Activated naive CD4-positive, alpha-beta T cell (primary cell): ENCODE measurements at places on chromosomes 5 and 9.

DNA sequence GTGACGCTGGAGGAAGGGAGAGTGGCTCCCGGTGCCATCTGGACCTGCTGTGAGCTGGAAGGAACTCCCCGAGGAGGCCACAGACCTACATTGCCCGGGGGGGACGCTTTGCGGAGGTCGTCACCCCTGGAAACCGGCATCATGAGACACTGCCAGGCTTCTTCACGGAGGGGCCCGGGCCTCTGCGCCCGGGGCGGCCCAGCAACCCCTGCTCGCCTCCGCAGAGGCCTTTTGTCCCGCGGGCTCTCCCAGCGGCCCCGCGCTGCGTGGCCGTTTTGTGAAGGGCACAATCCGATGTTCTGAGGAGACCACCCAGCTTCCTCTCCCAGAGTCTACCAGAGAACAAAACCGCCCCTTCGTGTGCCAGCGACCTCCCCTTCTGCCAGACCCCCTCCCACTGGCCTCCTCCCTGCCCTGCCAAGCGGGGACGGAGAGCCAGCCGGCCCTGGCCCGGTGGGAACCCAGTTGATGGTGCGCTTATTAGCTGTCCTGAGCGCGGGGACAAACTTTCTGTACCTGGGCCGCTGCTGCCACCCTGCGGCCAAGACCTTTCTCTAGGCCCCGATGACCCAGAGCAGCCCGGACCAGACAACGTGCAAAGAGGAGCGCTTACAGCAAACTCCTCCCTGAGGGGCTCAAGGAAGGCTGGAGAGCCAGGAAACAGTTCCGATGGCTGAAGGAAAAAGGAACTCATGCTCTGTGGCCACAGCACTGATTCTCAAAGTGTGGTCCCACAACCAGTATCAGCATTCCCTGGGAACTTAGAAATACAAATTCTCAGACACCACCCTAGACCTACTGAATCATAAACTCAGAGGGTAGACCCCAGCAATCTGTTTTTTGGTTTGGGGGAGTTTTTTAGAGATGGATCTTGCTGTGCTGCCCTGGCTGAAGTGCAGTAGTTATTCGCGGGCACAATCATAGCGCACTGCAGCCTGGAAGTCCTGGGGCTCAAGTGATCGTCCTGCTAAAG, 86.7 kb downstream of the SLC1A3 start:
- no peak for DNase-seq

DNA sequence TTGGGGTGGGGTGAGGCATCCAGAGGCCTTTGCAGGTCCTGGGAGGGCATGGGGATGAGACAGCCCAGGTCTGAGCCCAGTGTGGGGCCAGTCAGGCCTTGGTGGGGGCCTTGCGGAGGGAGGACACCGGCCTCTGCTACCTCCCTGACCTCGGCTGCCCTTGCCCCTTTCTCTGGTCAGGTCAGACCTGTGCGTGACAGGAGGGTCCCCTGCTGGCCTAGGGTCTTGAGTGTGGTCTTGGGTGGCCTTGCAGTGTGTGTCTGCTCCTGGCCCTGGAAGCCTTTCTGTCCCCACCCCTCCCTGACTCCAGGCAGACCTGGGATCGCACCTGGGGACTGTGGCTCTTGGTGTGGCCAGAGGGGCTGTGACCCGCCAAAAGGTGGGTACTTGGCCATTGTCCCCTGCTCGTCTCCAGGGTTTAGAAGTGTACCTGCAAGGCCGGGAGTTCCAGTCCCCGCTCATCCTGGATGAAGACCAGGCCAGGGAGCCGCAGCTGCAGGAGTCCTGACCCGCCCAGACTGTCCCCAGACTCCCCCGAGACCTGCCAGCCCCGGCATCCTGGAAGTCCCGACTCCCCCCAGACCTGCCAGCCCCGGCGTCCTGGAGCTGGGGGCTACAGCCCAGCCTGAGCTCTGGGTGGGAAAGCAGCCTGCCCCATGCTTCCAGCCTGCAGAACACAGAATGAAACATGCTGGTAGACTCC, 4.4 kb upstream of the MAN1B1 start:
- no peak for DNase-seq

DNA sequence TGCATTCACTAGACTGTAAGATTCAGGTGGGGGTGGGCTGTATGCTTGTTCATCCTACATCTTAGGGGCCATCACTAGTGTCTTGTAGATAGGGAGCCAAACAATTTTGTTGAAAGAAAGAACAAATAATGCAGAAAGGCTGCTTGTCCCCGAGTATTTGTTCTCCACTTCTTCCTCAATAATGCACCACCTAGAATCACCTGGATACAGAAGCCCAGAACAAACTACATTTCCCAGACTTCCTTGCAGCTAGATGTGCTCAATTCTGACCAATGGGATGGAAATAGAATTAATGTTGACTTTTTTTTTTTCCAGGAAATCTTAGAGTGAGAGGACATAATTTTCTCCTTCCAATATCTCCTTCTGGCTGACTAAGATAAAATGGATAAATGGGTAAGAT, 38.9 kb upstream of the TNFSF8 start:
- DNase-seq, result no peak

GRCh38 chr5:121628783-121629182, 222.9 kb upstream of the FTMT start:
- DNase-seq, result no peak

GRCh38 chr5:116631147-116631546, 56.5 kb upstream of the SEMA6A start:
- DNase-seq, result no peak

GRCh38 chr5:55732585-55732984, 5.3 kb upstream of the DDX4 start:
- DNase-seq, result no peak

DNA sequence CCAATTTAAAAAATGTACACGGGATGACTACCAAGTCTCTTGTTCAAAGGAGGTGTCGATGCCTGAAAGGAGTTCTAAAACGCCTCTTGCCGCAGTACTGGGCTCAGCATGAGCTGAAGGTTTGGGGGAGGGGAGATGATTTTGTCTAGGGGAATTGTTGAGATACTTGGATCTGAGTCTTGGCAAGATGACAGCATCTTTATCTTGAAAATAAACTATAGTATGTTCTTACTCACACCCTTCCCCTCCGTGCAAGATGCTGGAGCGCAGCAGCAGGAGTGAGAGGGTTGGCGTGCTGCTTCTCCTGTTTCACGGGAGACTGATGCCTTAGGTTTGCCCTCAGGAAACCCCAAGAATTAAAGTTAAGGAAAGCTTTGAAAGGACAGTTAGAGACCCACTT, 47.3 kb downstream of the FAM78A start:
- DNase-seq, result no peak

- no peak for DNase-seq
These were observed 3.4 kb upstream of the CDK7 start for GRCh38 chr5:69231281-69231680.

DNA sequence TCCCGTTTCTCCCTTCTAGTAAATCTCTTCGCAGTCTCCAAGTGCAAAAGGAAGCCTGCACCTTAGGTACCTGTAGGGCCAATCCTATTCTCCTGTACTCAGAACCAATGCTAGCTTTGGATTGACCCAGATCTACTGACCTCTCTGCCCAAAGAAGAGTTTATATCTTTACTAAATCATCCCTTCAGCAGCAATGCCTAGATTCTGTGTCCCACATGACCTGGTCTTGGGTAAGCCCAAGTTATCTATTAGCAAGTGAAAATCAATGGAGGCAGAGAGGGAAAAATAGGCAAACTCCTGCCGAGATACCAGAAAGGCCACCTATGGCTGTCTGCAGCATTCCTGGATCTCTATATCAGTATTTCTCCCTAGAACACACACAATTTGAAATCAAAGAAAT, 60.0 kb downstream of the SUSD1 start:
- DNase-seq, result no peak

- no peak for DNase-seq
These were observed 50.4 kb downstream of the NXNL2 start for GRCh38 chr9:88585426-88585825.

DNA sequence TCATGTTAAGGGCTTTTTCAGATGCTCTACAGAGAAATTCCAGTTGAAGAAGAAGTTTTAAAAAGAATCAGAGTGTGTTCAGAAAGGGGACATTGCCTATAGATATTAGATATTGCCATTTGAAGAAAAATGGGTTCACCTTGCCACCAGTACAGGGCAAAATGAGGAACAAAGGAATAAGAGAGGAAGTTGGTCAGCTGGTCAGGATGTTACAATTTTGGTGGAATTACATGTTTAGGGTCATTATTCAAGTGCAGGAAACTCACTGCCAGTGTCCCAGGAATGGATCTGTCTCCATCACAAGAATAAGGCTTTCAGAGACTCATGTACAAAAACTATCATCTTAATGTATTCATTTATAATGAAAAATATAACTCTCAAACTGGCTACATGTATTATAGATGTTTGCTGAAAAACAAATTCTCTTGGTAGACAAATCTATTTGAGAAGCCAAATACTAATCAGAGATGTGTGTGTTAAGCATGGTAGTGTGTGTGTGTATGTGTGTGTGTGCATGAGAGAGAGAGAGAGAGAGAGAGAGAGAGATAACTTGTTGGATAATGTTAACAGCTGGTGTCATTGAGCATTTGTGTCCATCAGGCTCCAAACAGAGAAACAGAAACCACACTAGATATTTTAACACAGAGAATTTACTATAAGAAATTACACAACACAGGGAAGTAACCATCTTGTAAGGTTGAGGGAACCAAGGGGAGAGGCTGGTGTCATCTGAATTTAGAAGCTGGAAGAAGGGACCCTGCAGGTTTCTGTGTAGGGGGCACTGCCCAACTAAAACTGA, 5.0 kb upstream of the C1QTNF3 start:
- DNase-seq, result no peak

DNA sequence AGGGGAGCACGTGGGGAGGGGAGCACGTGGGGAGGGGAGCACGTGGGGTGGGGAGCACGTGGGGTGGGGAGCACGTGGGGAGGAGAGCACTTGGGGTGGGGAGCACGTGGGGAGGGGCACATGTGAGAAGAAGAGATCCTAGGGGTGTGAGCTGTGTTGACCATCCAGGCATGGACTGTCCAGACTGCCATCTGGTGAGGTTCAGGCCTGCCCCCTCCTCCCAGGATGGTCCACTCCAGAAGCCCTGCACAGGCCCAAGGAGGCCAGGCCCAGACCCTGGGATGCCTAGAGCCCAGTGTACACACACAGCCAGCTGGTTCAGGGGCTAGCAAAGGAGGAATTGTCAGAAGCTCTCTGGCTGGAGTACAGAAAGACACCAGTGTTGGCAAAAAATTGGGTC, 2.3 kb downstream of the SNAPC4 start:
- no peak for DNase-seq

- no peak for DNase-seq
These were observed 139.5 kb downstream of the BARX1 start for GRCh38 chr9:93815677-93816076.

- DNase-seq, result no peak
These were observed 112.2 kb downstream of the C9orf152 start for GRCh38 chr9:110095776-110096175.

GRCh38 chr5:141343242-141343952, at the start of gene PCDHGA3:
TSS of gene PCDHGA3 (plus strand) at chr5:141343829. CDS start at chr5:141344034, 205 bp downstream.
- DNase-seq, result no peak

DNA sequence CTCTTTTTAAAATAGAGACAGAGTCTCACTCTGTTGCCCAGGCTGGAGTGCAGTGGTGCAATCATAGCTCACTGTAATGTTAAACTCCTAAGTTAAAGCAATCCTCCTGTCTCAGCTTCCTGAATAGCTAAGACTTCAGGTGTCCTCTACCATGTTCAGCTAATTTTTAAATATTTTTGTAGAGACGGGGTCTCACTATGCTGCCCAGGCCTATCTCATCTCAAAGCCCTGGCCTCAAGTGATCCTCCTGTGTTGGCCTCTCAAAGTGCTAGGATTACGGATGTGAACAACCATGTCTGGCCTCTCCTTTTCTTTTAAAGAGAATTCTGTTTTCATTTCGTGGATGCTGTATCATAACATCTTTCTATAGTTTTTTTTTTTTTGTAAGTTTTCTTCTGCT, 11.7 kb downstream of the STX17 start:
- DNase-seq, result no peak

DNA sequence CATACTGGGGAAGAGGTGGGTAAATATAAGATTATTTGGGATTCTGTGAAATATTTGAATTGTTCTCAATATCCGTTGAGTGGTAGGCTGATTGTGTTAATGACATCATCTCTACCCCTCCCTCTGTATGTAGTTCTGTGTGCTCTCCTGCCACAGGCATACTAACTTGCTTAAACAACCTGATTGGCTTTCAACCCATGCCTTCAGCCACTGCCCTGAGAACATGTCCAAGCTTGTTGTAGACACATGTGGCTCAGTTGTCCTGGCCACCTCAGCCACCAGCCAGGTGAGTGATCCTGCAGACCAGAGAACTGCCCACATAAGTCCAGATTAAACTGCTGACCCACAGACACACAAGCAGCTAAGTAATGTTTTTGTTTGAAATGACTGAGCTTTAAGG, 31.1 kb downstream of the ANKS6 start:
- DNase-seq, result no peak

DNA sequence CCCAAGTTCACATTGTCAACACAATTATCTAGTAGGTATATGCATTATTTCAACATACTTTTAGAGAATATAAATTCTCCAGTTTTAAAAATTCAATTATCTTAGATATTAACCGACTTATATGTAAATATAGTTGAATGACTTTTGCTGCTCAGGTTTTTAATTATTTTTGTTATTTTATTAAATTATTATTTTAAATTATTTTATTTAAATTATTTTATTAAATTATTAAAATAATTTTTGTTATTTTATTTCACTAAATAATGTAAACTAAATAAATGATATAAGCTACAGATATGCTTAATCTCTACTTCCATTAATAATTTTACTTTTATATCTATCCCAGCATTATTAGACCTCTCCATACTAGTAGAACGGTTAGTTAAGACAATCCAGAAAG, 544.3 kb upstream of the ARRDC3 start:
- DNase-seq, result no peak

DNA sequence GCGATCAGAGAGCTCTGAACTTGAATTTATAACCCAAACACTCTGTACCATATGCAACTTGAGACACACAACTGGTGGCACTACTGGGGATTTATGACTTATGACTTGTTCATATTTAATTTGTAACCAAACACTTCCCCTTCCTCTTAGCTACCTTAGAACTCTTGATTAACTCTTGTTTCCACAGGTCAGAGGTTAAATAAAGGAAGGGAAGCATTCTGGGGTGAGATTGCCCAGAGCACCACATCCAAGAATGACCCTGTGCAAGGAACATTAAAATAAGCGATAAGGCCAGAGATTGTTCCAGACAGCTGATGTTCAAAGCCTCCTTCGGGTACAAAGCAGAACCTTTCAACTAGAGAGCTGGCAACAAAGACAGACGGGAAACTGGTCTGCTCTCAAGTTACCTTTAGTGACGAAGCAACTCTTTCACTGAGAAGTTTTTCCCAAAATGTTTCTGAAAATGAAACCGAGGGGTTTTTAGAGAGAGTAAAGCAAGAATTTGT, 242.6 kb downstream of the DENND1A start:
- no peak for DNase-seq

DNA sequence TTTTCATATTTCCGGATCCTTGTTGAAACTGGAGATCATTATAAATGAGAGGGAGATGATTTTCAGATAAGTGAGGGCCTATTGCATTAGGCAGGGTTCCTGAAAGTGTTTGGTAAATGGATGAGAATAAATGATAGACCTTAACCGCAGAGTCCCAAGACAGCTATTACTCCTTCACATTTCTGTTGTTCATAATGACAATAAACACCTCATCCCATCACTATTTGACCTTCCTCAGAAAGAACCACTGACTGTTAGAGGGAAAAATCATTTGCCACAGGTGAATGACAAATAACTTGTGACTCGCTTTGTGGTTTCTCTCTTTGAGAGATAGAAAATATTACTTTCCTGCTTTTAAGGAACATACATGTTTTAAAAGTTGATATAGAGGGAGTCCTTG, 47.3 kb upstream of the TRMT10B start:
- no peak for DNase-seq

GRCh38 chr5:82673057-82673809, 395.1 kb upstream of the RPS23 start:
- no peak for DNase-seq

GRCh38 chr5:34498572-34498971, 157.6 kb upstream of the RAI14 start:
- no peak for DNase-seq
